ENCODE measurements at places on chromosomes 6 and 20. TPM values are rescaled to one million over a fixed set of nuclear protein-coding genes. Genes with fewer than 3 reads are reported as not detected.

- peak; percentile 90 for DNase-seq
These were observed 55.0 kb downstream of the GNAS start for GRCh38 chr20:58907320-58908137.

Gene CDH22
- 50.6 TPM for total RNA-seq

GRCh38 chr6:113805811-113806495 lies 51.2 kb upstream of the MARCKS start:
- no peak for DNase-seq

GRCh38 chr6:106360410-106360988 lies at the start of gene CRYBG1:
Gene CRYBG1, plus strand, starts transcription at chr6:106360717. Its CDS starts 192 bp downstream, at chr6:106360909.
- DNase-seq, result peak; percentile 23

- DNase-seq, result no peak
These were observed 49.7 kb downstream of the OR2B2 start for GRCh38 chr6:27862396-27863066.

DNA sequence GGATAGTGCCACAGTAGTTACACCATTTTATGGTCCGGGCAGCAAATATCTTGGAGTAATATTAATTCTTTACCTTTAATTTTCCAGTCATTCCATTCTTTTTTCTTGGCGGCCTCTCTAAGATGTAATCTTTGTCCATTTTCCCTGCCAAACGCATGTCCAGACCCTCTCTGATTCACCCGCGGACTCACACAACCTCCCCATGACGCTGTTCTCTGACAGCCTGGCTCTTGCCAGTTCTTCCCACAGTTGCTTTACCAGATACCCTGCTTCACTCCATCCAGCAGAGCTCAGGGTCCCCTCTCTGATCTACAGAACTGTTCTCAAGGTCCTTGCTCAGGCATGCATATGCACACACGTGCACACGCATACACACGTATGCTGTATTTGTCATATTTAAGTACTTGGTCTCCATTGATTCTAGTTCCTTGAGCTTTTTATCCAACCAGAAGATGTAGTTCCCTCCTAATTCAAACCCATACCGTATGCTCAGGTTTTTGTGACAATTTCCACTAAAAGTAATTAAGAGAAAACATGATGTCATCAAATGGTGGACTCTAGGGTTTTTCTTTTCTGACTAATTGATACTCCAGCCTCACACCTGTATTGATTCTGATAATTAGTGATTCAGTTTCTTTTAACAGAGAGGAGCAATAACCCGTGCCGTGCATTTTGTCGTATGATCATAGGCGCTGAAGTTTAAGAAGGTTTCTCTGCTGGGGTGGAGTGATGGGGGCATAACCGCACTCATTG lies 10.0 kb downstream of the BPHL start:
- no peak for DNase-seq

- no peak for DNase-seq
These were observed 58.1 kb downstream of the VSTM2L start for GRCh38 chr20:37961066-37961465.

- no peak for DNase-seq
These were observed 55.9 kb downstream of the TBC1D7 start for GRCh38 chr6:13272131-13273046.
